ENCODE measurements at places on chromosomes 7 and 10.

GRCh38 chr7:114598946-114599345, 184.3 kb downstream of the FOXP2 start:
- DNase-seq, result no peak

DNA sequence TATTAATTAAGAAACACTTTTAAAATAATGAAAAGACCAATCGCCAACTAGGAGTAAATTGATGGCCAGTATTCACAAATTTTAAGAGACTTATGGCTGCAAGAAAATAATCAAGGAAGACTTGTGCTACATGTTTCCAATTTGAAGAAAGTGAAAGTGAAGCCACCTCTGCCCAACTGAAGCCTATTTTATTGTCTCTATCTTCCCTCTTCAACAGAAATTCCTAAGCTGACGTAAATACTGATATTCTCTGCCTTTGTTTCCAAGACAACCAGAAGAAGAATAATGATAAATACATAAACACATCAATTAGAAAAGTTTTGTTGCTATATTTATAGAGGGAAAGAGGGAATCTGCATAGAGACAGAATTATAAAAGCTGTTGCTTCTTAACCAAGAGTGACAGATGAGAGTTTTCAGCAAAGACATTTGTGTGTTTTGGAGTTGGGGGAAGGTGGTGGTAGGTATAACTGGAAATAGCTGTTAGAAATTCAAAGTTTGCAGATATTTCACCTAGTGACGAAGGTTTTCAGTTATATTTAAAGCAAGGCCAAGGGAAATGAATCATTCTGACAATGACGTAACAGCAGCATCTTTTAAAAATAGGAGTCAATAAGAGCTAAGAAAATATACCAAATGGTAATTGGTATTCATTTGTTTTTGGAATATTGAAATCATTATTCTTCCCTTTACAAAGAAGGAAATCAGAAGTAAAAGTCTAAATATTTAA, 576.6 kb upstream of the SORCS1 start:
- DNase-seq, result no peak

GRCh38 chr10:69049566-69049961, 38.3 kb upstream of the SRGN start:
- no peak for DNase-seq

GRCh38 chr10:132611986-132612385, 74.4 kb downstream of the INPP5A start:
- no peak for DNase-seq

GRCh38 chr7:101553771-101554445, 75.2 kb downstream of the MYL10 start:
- DNase-seq, result no peak

DNA sequence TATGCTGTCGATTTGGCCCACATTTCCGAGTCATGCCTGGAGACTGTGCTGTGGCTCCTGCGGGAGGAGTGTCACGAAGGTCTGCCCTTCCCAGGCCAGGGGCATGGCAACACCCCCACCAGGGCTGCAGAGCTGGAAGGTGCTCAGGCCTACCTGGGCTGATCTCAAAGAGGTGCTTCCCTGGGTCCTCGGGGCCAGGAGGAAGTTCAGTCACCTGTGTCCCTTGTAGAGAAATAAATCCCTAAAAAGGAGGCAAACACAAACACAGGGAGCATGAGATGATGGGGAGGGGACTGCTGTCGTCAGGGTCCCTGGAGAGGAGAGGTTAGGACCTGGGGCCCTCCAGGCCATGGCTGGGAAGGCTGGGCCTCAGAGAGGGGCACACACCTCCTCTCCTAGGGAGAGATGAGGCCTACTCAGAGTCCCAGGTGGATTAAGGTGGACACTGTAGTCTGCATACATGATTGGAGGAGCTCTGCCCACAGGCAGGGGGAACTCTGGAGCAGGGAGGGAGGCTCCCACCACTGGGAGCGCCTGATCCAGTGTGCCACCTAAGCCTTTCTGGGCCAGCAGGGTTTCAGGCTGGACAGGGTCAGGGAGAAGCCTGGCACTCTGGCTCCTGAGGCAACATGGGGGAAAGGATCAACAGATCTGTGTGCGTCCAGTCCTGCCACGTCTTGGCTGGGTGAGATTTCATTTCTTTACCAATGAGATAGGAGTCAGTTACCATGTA, 49.4 kb downstream of the ARHGAP22 start:
- DNase-seq, result no peak

- DNase-seq, result no peak
Observed at GRCh38 chr7:94396596-94396995, 1.9 kb downstream of the COL1A2 start.

DNA sequence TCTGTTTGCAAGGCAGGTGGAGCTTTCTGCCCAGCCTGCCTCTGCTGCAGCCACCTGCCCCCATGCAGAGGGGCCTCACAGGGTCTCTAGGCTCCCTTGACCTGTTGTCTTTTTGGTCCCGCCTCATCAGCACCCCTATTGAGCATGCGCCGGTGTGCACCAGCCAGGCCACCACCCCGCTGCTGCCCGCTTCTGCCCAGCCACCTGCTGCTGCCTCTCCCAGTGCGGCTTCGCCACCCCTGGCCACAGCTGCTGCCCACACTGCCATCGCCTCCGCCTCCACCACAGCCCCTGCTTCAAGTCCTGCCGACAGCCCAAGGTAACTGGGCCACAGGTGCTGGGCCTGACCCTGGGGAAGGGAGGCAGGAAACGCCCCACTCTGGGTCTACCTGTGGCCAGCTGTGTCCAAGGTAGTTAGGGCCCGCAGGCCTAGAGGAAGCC, 38.1 kb downstream of the LDB3 start:
- DNase-seq, result no peak

GRCh38 chr7:5457245-5457735, 33.7 kb upstream of the TNRC18 start:
- DNase-seq, result no peak

GRCh38 chr10:81978238-81978637, 103.2 kb downstream of the NRG3 start:
- DNase-seq, result peak; percentile 77

GRCh38 chr10:11698691-11699549, 43.3 kb upstream of the ECHDC3 start:
- DNase-seq, result no peak

GRCh38 chr10:62806251-62806650, 1.7 kb downstream of the ADO start:
- DNase-seq, result no peak

DNA sequence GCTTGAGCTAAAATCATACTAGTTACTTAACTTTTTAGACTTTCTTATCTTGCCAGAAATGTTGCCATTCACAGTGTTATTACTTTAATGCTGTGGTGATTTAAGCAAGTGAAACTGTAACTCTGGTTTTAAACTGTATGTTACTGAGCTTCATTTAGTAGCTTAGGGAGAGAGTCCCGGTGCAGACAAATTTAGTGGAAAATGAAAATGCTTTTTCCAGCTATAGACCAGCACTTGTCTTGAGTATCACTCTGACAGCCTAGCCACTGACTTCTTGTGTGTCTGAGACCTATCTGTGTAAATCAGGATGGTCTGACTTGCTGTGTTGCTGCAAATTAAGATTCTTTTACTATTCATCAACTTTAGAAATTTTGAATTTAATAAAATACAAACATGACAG, 200.8 kb downstream of the CACNB2 start:
- no peak for DNase-seq

GRCh38 chr10:78353636-78354035, 320.0 kb downstream of the RPS24 start:
- no peak for DNase-seq

- DNase-seq, result peak; percentile 47
Observed at GRCh38 chr10:88361995-88362807, 220.9 kb downstream of the RNLS start.

DNA sequence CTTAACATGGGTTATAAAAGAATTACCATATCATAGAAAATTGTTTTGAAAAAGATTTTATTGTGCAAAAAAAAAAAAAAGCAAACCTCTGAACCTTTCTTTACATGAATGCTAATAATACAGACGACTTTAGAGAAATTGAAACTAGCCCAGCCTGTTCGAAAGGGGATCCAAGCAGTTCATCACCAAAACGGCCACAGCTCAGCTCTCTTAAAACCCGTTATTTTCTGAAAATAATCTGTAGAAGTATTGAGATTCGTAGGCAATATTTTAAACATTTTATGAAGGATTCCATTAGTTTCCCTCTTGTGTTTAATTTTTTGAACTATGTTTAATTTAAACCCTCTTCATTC, 9.9 kb upstream of the GSAP start:
- DNase-seq, result no peak

GRCh38 chr10:92690915-92691590, 1.3 kb downstream of the HHEX start:
- DNase-seq, result peak; percentile 51

DNA sequence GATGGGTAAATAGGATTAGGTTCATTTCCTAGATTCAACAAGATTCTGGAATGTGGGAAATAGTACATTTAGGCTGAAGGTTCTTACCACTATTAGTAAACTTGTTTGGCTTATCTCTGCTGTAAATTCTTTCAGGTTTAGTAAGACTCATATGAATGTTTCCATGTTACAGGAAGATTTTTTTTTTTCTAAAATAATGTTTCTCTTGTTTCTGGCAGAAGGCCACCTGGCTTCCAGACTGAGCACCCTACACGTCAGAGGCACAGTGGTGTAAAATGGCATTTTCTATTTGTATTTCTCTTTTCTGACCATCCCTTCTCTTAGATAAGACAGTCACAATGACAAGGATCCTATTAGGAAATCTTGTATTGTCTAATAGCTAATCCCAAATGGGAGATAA, 22.7 kb upstream of the AASS start:
- DNase-seq, result no peak

DNA sequence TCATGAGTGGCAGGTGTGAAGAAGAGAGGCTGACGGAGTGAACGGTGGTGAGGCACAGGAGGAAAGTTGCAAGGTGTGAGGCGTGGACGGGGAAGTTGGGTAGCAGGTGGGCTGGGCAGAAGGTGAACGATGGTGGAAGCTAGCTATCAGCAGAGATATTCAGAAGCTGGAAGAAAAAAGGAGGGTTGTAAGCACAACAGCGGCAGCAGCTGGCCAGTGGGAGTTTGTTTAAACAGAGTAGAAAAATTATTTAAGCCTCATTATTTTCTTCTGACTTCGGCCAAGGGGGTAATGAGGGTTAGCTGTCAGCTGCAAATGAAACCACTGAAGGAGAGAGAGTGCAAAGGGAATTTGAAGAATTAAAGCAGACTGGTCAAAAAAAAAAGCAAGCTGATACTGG, 62.1 kb upstream of the PRKAR2B start:
- DNase-seq, result peak; percentile 35

DNA sequence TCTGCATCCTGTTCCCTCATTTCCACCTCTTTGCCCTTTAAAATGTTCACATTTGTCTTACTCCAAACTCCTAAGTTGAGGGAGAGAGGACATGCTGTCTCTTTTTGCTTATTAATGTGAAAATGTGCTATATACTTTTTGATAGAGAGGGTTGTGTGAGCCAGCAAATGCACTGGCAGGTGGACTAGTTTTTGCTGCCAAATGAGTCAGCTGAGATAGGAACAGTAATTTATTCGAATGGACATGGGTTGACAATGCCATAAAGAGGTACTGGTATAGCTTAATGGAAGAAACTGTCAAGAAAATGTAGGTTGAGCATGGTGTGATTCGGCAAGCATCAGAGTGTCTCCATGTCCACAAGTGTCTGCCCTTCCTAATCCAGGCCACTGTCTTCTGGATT, 9.2 kb upstream of the TRUB1 start:
- no peak for DNase-seq

GRCh38 chr10:71237843-71238623, 25.7 kb downstream of the UNC5B start:
- no peak for DNase-seq

DNA sequence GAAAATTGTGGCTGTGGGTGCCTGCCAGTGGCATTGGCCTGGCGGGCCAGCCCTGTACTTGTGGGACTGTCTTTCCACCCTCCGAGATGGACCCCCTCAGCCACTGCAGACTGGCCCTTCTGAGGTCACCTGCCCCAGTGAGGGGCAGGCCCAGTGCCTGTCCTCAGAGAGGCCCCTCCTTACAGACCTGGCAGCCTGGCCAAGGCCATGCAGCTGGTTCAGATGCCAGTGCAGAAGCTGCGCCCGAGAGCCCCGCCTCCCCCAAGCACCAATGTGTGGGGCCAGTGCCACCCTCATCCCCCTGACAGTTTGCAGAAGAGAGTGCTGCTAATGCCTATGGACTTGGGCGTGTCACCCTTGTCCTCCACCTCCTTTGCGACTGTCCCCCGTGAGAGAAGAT, 10.0 kb downstream of the ZNF316 start:
- no peak for DNase-seq

- peak; percentile 10 for DNase-seq
Observed at GRCh38 chr10:11831520-11831951, 8.4 kb downstream of the PROSER2 start.

- DNase-seq, result no peak
Observed at GRCh38 chr7:132349075-132349474, 227.2 kb downstream of the PLXNA4 start.

- DNase-seq, result no peak
Observed at GRCh38 chr7:157900011-157900410, 563.2 kb downstream of the DNAJB6 start.

- peak; percentile 97 for DNase-seq
Observed at GRCh38 chr10:44963772-44964633, 4.4 kb downstream of the RASSF4 start.

GRCh38 chr10:113139699-113140098, 189.7 kb downstream of the TCF7L2 start:
- DNase-seq, result no peak

DNA sequence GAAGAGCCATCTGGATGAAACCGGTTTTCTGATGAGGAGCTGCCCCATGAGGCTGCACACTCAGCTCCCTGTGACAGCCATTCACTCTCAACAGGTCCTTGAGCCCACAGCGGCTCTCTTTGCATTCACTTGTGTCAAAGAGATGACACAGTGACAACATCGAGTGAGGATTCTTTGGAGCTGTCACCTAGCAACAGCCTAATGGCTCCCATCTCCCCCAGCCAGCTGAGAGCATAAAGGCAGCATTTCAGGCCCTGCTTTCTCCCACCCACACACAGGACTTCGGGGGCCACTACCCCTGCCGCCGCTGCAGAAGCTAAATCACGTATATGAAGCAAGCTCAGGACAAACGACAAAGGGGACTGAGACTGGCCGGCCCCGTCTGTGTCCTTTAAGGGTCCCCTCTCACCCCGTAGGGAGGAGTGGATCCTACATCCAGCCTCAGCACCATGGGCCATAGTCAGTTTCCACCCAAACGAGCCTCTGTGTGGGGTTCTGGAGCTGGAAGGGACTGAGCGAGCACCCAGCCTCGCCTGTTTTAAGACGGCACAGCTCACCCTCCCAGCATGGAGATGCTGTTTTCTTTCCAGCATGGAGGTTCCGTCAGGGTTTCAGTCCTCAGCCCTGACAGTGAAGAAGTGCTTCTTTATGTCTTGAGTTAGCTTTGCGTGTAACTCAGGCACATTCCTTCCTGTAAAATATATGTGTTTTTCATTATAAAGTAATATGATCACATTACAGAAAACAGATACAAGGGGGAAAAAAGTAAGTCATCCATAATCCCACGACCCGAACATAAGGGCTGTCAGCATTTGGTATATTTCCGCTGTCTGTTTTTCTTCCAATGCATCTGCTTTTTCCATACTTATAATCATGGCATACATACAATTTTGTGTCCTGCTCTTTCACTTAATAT, 4.9 kb downstream of the CPA4 start:
- peak; percentile 67 for DNase-seq

GRCh38 chr10:30036341-30036740, 23.0 kb downstream of the JCAD start:
- no peak for DNase-seq

GRCh38 chr7:18082169-18082568, 54.5 kb upstream of the PRPS1L1 start:
- DNase-seq, result no peak
